ENCODE measurements at places on chromosomes 11 and 22. TPM values are rescaled to one million over a fixed set of nuclear protein-coding genes. Genes with fewer than 3 reads are reported as not detected.
A peak's percentile ranks its signal among the peaks of the same experiment; 100 is the strongest.

GRCh38 chr11:12117611-12118010, 7.2 kb downstream of the MICAL2 start:
- no peak for DNase-seq

- no peak for DNase-seq
These were observed 2.5 kb downstream of the GNG3 start for GRCh38 chr11:62710001-62710345.

GLYAT gene
- total RNA-seq: 15.8 TPM

DNA sequence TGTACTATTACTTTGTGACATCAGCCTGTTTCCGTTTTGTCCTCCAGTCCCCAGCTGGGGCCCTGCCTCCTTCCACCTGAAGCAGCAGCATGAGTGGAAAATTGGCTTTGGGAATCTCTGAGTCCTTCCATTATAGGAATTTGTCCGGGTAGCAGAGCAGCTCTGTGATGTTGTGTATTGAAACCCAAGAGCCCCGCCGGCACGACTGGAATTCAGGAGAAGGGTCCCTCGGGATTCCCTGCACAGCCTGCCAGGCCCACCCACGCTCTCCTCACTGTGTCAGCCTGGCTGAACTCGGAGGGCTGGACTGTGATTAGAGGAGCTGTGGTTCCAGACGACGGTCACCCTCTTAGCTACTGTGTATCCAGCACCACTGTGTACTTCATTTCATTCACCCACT, 18.8 kb upstream of the TSPAN18 start:
- no peak for DNase-seq

DNA sequence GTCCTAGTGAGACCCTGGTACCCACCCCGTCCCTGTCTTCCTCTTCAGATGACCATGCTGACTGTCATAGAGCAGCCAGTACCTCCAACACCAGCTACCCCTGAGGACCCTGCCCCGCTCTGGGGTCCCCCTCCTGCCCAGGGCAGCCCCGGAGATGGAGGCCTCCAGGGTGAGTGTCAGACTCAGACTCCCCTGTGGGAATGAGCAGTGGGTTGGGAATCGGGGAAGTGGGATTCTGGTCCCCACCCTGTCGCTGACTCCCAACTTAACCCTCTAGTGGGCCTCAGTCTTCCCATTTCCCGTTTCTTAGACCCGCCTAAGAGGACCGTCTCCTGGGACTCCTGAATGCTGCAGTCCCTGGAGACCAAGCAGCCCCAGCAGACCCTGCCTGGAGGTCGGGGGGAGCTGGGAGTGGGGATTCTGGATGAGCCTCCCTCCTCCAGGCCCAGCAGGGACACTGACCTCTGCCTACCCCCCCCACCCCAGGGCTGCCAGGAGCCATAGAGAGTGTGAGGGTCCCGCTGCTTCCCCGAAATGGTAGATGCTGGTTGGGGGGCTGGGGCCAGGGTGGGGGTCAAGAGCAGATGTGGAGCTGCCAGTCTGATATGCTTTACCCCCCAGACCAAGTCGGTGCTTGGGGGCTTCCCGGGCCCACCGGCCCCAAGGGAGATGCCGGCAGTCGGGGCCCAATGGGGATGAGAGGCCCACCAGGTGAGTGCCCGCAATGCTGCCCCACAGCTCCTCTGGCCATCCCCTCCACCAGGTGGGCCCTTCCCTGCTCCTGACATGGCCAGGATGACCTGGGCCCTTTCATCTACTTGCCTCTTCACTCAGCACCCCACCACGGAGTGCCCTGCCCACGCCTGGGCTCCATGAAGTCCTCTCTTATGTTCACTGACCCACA, 25.5 kb downstream of the EMID1 start:
- DNase-seq: no peak

ART1 gene
- total RNA-seq: not detected

- no peak for DNase-seq
These were observed 29.5 kb downstream of the CD82 start for GRCh38 chr11:44595006-44595405.

DNA sequence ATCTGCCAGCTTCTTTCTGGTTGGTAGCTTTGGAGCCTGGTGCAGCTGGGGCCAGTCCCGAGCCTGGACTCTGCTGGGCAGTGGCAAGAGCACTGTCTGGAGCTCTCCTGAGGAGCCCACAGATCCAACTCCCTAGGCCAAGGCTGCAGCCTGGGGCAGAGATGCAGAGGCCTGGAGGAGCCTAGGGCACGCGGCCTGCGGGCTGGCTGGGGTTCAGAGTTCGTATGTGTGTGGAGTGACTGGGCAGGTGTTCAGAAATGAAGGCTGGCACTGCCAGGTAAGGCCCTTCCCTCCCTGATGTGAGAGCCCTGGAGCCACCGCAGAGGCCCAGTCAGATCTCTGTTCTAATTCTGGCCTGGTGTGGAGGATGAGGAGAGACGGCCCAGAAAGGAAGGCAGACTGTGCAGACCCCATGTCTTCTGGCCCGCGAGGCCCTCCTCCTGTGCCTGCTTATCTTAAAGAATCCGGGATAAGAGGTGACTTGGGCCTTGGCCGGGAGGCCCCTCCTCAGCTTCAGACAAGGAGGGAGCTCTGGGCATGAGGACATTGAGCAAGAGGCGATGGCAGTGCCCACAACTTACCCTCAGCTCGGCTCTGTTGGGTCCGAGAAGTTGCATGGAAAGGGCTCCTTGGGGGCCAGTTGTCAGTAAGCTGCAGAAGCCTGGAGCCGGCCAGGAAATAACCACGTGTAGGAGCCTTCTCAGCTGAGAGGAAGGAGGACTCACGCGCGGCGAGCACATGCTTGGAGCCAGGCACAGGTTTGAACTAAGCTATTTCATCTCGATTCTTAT, 62.2 kb upstream of the B3GAT1 start:
- DNase-seq: no peak

DNA sequence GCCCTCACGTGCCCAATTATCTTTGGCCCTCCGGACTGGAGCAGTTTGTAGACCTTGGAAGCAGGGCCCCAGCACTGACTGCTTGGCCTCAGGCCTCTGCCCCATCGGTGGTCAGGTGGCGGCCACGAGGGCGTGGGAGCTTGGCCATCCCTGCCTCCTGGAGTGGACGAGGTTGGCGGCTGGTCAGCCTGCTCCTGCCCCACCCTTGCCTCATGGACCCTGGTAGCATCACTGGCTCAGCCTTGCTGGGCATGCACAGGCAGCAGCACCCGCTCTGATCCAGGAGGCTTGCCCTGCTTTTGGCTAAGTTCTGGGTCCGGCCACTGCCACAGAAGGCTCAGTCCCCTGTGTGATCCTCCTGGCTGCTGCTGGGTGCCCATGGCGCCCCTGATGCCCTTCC, 4.1 kb downstream of the KRTAP5-3 start:
- DNase-seq: no peak

DNA sequence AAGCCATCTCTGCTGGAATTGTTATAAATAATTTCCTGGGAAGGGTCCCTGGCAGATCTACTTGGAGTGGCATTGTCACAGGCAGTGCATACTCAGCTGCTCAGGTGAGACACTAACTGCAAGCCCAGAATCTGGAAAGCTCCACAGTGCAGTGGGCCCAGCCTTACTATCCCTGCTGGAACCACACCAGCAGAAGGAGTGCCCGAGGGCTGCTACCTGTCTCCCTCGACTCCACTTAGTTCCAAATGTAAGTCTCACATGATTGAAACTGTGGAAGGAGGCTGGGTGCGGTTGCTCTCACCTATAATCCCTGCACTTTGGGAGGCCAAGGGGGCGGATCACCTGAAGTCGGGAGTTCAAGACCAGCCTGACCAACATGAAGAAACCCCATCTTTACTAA, 14.3 kb upstream of the SYVN1 start:
- no peak for DNase-seq

ANO9 gene
- total RNA-seq: 0.32 TPM

DNA sequence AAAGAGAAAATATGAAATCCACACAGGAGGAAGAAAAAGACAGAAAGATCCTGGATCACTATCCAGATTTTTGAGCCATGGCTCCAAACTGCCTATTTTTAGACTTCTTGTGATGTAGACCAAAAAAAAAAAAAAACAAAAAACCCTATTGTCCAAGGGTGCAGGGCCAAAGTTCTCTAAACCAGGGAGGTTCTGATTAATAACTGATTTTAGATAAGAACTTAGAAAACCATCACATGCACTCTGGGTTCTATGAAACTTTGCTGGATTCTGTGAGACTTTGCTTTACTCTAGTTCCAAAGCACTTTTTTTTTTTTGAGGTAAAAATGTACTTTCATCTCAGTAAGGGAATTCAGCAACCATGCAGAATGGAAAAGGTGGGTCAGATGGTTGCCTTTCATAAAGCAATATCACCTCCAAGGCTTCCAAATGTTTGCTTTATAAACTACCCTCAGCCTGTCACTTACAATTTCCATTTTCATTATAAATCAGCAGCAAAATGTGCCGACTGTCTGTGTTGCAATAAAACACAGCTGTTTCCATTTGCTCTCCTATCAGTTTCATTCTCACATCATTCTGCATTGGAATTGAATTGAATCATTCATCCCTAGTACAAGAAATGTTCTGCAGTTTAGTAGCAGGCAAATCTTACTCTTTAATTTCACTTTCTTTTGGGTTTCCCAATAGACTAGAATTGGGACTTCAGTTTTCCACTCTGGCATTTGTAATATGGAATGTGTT, 1584.3 kb upstream of the RAG2 start:
- DNase-seq: no peak

DNA sequence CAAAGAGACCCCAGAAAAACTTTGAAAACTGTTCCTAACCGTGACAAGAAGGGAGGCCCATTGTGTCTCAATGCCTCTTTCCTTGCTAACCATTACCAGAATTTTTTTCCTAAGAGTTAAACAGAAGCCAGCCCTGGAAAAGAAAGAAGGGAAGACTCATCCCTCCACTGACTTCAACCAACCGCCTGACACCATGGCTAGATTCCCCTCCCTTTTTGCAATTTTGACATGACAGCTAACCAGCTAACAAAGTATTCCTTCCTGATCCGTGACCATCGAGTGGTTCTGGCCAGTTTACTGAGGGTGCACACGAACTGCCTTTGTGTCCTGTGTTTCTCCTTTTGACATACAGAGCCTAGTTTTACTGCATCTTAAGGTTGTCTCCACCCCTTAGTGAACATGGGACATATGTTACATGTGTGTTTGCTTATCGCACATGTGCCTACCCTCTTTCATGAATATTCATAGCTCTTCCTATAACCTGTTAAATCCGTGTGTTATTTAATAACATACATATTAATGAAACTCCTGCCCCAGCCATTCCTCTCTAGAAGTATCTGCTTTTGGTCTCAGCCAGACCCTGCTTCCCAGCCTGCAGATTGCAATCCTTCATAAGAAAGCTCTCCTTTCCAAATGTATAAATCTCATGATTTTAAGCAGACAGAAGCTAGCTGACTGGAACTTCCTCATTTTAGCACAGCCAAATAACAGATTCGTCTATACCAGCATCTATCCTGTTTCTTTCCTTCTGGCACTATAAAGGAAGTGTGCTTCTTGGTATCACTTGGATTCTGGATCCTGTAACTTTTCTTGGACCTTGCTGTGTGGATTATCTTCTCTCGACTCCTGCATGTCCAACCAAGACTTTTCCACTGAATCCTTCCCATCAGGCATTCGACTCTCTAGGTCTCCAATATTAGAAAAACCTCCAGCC, 37.8 kb downstream of the RASSF10 start:
- DNase-seq: no peak

FGF19 gene
- not detected for total RNA-seq

DNA sequence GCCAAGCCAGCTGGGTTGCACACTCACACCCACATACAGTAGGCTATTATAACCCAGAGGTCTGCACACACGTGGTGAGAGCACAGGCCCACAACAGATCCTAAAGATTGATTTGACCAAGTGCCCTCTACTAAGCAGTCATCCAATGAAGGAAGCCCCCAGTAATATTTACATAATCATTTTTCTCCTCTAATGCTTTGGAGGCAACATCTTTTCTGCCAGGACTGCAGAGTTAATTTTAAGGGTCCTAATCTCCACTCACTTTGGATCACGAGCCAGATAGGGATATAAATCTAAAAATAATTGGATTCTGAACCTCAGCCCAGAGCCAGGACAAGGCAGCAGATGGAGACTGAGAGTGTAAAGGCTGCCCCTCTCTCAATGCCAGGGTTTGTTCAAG, 49.1 kb upstream of the MTNR1B start:
- DNase-seq: no peak

DNA sequence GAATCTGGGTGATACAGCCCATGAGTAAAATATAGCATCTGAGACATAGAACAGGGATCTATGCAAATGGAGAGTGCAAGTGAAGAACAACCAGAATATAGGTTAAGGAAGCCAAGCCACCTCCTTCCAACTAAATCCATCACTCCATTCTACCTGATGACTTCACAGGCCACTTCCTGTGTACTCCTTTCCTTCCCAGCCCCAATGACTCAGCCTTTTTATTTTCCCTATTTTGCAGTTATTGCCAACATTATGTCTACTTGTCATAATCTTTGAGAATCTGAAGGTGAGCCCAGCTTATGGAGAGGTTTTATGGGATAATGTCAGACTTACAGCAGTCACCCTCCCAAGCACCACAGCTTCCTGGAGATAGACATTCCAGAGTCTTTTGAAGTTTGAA, 1.4 kb upstream of the OR52M1 start:
- no peak for DNase-seq

- no peak for DNase-seq
These were observed 6.9 kb downstream of the OR10V1 start for GRCh38 chr11:59706518-59707285.

DNA sequence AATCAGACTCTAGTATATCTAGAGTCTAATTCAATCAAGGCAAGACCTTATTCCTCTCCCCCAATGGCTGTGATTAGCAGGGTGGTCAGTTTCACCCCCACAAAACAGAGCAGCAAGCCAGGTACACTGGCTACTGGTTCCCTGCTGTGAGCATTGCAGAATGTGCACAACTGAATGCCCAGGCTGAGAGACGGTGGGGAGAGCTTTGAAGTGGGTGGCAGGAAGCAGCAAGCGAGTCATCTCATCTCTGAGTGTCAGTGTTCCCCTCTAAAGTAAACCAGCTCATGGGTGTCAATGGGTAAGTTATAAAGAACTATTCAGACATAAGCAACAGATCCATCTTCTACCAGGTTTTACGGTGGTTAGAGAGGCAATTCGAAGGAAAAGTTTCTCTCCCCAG, 37.6 kb downstream of the GAB4 start:
- DNase-seq: no peak

DNA sequence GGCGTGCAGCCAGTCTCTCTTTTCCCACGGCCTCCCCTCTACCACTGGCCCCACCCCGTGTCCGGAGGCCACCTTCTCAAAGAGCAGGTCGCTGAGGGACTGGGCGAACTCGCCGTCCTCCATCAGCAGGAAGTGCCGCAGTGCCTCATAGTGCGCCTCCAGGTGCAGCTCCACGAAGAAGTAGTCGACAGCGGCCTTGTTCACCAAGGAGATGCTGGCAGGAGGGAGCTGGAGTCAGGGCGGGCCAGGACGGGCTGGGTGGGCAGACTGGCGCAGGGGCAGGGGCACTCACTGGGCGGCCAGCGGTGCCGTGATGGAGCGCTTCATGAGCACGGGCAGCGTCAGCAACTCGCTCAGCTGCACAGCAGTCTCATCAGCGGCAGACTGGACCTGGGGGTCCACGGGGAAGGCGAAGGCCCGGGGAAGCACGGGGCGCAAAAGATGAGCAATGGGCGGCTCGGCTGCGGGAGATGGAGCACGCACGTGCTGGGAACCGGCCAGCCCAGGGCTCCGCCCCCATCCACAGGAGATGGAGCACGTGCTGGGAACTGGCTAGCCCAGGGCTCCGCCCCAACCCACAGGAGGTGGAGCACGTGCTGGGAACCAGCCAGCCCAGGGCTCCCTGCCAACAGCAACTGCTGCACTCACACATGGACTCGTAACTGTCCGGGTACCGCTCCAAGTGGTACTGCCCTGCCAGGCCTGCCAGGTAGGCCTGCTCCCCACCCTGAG, 18.4 kb downstream of the SELENOO start:
- DNase-seq: peak; percentile 74

NDUFV1 gene
- total RNA-seq: 186 TPM

GRCh38 chr11:74896311-74896710, 52.6 kb downstream of the XRRA1 start:
- no peak for DNase-seq

Measured in breast epithelium (tissue), 4 donors.